ENCODE measurements at places on chromosomes 7 and 10. TPM values are rescaled to one million over a fixed set of nuclear protein-coding genes. Genes with fewer than 3 reads are reported as not detected.

The AS3MT gene
- total RNA-seq = 5.6 TPM

The MYH16 gene
- not detected for total RNA-seq

The AKR1C4 gene
- not detected for total RNA-seq

GRCh38 chr7:70846208-70846607, 285.7 kb upstream of the GALNT17 start:
- H3K4me3 ChIP-seq = no peak overlapping the region
- no peaks in the 10 kb centered on the region for H3K4me1 ChIP-seq
- no peaks in the 10 kb centered on the region for H3K36me3 ChIP-seq
- H3K27ac ChIP-seq = no peak overlapping the region
- no peaks in the 10 kb centered on the region for H3K27me3 ChIP-seq

- no peak overlapping the region for H3K27ac ChIP-seq
- no peaks in the 10 kb centered on the region for H3K27me3 ChIP-seq
- no peak for DNase-seq
- no peaks in the 10 kb centered on the region for H3K36me3 ChIP-seq
- H3K4me3 ChIP-seq = no peak overlapping the region
Measured at GRCh38 chr7:115409682-115410433, 488.0 kb downstream of the MDFIC start.

- H3K4me3 ChIP-seq = peak overlapping the region; percentile 1
- no peaks in the 10 kb centered on the region for H3K27me3 ChIP-seq
- peak; percentile 89 for DNase-seq
- peaks cover 11% of the 10 kb centered on the region for H3K4me1 ChIP-seq
Measured at GRCh38 chr10:126062131-126063032, 166.0 kb downstream of the FANK1 start.

- H3K4me3 ChIP-seq = no peak overlapping the region
- H3K4me1 ChIP-seq = no peaks in the 10 kb centered on the region
- no peaks in the 10 kb centered on the region for H3K27me3 ChIP-seq
- no peak for DNase-seq
- no peaks in the 10 kb centered on the region for H3K36me3 ChIP-seq
Measured at GRCh38 chr10:111410740-111411139, 333.9 kb downstream of the ADRA2A start.

GRCh38 chr10:103145860-103146466, 47.1 kb downstream of the NT5C2 start:
- H3K4me3 ChIP-seq = peak overlapping the region; percentile 38
- DNase-seq = peak; percentile 33

DNA sequence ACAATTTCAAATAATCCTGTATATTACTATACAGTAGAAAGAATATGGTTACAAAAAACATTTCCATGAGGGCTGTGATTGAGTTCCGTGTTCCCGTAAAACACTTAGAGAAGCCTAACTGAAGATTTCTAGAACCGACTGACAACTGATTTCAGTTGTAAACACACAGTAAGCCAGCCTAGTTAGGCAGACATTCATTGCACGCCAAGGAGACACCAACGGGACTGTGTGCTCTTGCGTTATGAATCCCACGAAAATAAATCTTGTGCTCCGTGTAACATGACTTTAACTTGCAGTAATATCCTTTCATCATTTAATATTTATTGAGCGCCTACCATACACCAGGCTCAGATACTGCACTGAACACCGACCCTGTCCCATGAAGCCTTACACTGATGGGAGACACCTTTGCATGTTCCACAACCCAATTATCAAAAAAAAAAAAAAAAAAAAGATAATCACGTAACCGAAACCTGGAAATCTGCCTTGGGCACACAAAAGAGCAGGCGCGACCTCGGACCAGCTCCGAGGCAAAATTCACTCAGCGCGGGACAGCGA, 420 bp upstream of the KLHL7 start:
- no peaks in the 10 kb centered on the region for H3K27me3 ChIP-seq
- H3K4me3 ChIP-seq = peak overlapping the region; percentile 86
- peak overlapping the region; percentile 87 for H3K27ac ChIP-seq
- H3K36me3 ChIP-seq = no peaks in the 10 kb centered on the region

GRCh38 chr7:129010075-129010474, 44.8 kb downstream of the TNPO3 start:
- no peaks in the 10 kb centered on the region for H3K27me3 ChIP-seq
- no peak overlapping the region for H3K4me3 ChIP-seq
- H3K4me1 ChIP-seq = no peaks in the 10 kb centered on the region
- H3K36me3 ChIP-seq = peaks cover 15% of the 10 kb centered on the region

DNA sequence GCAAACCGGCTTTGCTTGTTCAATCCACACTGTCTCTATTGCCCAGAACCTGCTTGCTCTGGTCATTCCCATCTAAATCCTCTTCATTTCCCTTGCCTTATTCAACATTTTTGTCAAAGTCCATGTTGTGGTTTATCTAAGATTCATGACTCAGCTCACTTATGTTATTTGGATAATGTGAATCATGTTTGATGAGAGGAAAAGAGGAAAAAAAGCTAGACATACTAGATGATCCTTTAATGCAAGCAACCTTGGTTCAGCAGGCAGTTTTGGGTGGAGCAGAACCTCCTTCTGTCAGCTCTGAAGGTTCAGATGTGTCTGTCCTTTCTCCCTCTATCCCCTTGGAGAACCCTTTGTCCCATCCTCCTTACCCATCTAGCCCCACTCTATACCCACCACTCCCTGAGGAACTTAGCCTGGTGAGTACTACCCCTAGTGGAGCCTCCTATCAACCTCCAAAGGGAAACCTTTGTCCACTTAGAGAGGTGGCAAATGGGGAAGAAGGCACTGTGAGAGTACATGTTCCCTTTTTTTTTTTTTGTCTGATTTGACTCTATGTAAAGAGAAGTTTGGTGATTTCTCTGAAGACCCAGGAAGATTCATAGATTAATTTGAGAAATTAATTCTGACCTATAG, 2.1 kb upstream of the SAMD9L start:
- H3K4me3 ChIP-seq = no peak overlapping the region
- no peak overlapping the region for H3K27ac ChIP-seq
- H3K4me1 ChIP-seq = peaks cover 26% of the 10 kb centered on the region
- no peaks in the 10 kb centered on the region for H3K36me3 ChIP-seq
- DNase-seq = no peak

GRCh38 chr10:124285587-124286527, 132.9 kb downstream of the OAT start:
- H3K36me3 ChIP-seq = no peaks in the 10 kb centered on the region
- H3K4me3 ChIP-seq = peak overlapping the region; percentile 53
- no peak for DNase-seq
- peak overlapping the region; percentile 34 for H3K27ac ChIP-seq

GRCh38 chr7:47878662-47879061, 69.6 kb downstream of the PKD1L1 start:
- H3K27ac ChIP-seq = no peak overlapping the region
- no peak overlapping the region for H3K4me3 ChIP-seq
- H3K36me3 ChIP-seq = no peaks in the 10 kb centered on the region
- no peaks in the 10 kb centered on the region for H3K4me1 ChIP-seq
- no peak for DNase-seq

DNA sequence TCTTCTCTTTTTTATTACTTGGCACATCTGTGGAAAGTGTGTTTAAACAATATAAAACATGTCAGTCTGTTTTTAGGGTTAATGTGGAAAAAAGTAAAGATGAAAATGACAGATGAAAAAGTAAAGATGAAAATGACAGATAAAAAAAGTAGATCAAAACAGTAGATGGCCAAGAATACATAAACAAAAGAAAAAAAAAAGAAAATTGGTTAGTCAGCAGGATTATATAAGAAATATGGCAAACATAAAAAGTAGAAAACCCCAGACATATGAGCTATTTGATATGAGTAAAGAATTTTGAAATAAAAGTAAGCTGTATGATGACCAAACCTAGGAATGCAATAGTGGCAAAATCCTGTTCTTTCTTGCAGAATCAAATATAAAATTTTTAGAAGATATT, 365.7 kb upstream of the AKR1E2 start:
- no peak overlapping the region for H3K27ac ChIP-seq
- no peaks in the 10 kb centered on the region for H3K27me3 ChIP-seq
- no peaks in the 10 kb centered on the region for H3K4me1 ChIP-seq
- no peak for DNase-seq
- no peak overlapping the region for H3K4me3 ChIP-seq
- H3K36me3 ChIP-seq = no peaks in the 10 kb centered on the region

DNA sequence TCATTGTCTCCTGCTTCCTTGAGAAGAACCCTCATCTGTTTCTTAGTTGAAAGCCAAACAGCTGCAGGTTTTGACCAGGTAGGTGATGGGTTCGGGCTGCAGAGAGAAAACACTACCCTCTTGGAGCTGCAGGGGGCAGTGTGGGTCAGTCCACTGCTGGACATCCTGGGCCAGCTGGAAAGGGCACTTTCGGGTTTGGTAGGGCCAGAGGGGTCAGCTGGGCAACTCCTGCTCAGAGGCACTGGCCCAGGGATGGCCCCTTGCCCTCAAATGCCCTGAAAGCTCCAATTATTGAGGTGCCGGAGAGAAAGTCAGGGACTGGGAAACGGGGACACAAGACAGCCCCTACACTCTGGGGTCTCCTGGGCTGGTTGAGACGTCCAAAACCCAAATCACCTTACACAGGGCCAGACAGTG, 90.7 kb downstream of the MKI67 start:
- no peak for DNase-seq
- H3K4me1 ChIP-seq = peaks cover 25% of the 10 kb centered on the region
- no peak overlapping the region for H3K27ac ChIP-seq

DNA sequence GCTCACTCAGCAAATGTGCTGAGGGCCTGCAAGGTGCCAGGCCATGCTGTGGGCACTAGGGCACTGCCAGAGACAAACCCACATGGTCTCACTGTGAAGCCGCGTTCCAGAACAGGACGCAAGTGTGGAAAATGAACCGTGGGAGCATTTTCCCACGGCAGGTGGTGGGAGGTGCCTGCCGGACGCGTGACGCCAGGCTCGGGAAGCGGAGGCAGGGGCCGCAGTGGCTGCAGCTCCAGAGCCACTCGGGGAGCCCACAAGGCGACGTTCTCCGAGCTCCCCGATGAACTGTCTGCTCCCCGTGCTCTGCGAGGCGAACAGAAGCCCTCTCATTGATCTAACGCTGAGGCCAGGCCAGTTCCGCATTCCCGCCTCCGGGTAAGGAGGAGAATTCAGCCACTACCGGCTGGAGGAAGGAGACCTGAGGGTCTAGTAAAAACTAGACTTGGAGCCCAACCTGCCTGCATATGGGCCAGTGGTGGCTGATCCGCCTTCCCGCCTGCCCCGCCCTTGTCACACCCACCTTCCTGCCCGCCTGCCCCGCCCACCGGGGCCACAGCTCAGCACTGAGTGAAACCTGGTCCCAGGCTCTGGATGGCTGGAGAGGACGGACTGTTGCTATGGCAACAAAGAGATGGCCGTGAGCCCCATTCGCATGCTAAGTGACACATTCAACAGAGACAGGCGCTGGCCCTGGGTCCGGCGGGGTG, 13.1 kb downstream of the ADGRA1 start:
- H3K4me3 ChIP-seq = no peak overlapping the region
- no peak overlapping the region for H3K27ac ChIP-seq
- H3K4me1 ChIP-seq = no peaks in the 10 kb centered on the region
- H3K36me3 ChIP-seq = no peaks in the 10 kb centered on the region
- no peak for DNase-seq
- no peaks in the 10 kb centered on the region for H3K27me3 ChIP-seq

DNA sequence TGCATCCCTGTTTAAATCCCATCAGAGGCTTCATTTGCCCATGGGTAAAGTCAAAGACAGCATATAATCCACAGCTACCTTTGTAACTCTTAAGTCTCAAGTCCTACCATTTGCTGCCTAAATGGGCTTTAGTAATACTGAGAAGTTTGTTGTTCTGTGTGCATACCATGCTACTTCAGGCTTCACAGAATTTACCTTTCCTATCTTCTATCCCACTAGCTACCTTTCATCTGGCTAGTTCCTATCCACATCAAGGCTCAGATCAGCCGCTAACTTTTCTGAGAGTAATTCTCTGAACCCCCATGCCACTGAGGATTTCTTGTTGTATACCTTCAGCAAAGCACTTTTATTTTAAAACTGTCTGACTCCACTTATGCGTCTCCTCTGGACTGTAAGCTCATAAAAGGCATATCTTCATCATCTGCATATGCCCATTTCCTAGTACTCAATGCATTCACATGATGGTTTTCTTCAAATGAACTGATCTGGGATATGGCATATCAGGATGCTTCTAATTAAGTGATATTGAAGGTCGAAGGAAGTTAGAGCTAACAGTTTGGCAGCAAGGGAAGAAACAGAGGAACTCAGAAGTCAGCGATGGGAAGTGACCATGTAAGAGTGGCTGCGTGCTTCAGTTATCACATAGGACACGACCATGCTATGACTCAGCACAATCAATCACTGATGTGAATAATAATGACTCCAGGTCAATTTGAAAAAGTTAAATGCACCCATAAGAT, 283.9 kb upstream of the DKK1 start:
- DNase-seq = no peak
- H3K27me3 ChIP-seq = no peaks in the 10 kb centered on the region
- no peak overlapping the region for H3K4me3 ChIP-seq
- H3K36me3 ChIP-seq = no peaks in the 10 kb centered on the region
